ENCODE measurements at places on chromosomes 13 and 19.

- no peak for DNase-seq
These were observed 670.8 kb downstream of the PCDH17 start for GRCh38 chr13:58302349-58302748.

DNA sequence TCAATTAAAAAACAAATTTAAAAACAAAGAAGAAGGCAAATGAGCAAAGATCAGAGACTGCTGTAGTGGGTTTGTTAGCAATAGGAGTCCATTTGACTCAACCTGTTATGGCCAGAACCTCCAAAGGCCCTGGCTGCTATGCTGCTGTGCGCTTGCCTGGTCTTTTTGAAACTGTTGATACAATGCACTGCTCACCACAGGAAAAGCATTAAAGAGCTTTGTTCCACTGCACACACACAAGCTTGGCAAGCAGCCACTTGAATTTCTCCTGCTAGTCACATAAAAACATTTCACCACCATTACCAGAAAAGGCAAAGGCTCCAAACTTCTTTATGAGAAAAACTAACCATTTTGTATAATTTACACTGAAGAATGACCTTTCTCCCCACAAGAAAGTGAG is 132.2 kb downstream of the FREM2 start:
- DNase-seq, result no peak

DNA sequence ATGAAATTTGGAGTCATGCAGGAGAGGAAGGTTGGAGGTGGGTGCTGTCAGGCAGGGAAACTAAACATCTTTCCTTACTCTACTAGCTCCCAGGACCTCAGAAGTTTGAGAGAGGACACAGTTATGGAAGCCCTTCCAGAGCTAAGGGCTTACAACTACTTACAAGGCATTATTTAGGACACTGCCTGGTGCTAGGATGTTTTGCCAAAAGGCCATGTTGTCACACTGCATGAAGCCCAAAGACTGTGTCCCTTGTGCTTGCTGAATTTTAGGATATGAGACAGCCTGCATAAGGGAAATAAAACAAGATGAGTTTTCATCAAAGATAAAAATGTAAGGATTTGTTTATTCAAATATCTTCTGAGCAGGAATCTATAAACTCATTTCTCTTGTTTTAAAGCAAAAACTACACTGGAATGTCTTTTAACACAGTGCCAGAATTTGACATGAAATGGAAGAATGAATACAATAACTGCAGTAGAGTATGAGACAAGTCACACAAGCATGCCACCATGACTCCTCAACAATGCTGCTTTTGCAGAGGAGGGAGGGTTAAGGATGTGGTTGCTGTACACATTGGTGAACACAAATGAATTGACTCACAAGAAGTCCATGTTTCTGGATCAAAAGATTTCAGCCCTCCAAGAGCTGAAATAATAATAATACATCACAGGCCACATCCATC is 258.4 kb downstream of the SPRY2 start:
- no peak for DNase-seq

GRCh38 chr13:27406178-27406939 is 18.1 kb upstream of the GTF3A start:
- no peak for DNase-seq

DNA sequence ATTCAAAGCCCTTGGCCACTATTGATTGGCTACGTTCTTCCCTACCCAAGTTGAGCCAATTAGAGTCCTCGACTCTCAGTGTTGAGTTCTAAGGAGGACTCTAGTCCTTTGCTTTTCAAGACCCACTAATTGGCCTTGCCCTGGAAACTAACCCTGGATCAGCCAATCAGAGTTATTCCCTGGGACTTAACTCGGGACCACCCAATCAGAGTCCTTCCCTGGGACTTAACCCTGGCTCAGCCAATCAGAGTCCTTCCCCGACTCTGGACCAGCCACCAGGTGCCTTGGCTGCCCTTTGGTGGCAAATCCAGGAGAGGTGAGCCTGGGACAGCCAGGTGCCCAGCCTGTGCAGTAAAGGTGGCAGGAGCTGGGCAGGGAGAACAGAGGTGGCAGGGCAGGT is 28.7 kb downstream of the ATP8B3 start:
- no peak for DNase-seq

- DNase-seq, result no peak
These were observed 506 bp downstream of the OR7E24 start for GRCh38 chr19:9251236-9251635.

DNA sequence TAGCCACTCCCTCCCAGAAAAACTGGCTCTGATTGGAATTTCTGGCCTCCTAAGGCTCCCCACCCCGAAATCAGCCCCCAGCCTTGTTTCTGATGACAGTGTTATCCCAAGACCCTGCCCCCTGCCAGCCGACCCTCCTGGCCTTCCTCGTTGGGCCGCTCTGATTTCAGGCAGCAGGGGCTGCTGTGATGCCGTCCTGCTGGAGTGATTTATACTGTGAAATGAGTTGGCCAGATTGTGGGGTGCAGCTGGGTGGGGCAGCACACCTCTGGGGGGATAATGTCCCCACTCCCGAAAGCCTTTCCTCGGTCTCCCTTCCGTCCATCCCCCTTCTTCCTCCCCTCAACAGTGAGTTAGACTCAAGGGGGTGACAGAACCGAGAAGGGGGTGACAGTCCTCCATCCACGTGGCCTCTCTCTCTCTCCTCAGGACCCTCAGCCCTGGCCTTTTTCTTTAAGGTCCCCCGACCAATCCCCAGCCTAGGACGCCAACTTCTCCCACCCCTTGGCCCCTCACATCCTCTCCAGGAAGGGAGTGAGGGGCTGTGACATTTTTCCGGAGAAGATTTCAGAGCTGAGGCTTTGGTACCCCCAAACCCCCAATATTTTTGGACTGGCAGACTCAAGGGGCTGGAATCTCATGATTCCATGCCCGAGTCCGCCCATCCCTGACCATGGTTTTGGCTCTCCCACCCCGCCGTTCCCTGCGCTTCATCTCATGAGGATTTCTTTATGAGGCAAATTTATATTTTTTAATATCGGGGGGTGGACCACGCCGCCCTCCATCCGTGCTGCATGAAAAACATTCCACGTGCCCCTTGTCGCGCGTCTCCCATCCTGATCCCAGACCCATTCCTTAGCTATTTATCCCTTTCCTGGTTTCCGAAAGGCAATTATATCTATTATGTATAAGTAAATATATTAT is 6.1 kb downstream of the FOSB start:
- DNase-seq, result no peak

- no peak for DNase-seq
These were observed 16.0 kb downstream of the NAPSA start for GRCh38 chr19:50349277-50350057.

GRCh38 chr13:105798541-105798940 is 736.9 kb downstream of the EFNB2 start:
- no peak for DNase-seq

DNA sequence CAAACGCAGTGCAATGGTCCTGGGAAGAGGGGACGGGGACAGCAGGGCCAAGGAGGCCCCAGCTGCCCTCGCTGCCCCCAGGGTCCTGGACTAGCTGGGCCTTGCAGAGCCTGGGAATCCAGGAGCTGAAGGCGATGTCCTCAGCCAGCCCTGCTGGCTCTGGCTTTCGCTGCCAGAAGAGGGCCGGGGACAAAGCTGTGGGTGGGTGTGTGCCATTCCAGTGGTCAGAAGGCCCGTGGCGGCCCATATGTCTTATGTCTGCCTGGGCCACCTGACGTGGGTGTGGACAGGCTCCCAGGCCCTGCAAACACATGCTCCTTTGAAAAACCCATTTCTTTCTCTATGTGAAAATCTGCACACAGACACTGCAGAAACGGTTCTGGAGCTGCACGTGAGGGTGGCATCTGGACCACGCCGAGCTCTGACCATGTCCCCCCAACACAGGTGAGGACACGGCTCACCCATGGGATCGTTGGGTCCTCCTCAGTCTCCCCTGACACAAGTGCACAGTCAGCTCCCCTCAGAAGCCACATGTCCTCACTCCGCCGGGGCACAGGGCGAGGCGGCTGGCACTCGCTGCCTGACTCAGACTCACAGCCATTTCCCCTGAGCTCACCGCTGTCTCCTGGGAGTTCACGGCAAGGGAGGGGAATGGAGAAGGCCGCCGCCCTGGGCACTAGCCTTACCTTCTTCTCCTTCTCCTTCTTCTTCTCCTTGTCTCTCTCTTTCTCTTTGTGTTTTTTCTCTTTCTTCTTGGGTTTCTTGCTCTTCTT is 16.9 kb downstream of the IZUMO4 start:
- DNase-seq, result no peak

DNA sequence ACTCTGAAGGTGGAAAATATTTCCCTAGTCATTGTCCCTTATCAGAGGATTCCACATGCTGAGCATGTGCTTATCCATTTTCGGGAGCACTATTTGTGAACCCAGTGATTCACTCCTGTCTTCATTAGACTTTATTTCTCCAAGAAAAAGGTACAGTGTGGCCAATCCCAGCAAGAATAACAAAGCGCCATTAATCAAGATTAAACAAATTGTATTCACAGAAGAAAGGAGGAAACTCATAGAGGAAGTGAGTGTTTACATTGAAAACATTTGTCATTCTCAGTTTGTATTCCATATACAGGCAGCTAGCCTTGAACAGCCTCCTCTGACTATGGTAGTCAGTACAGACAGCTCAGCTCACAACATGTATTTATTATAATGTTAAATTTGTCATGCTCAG is 1669.9 kb upstream of the SPRY2 start:
- no peak for DNase-seq

GRCh38 chr19:53878776-53879139 is 3.2 kb upstream of the PRKCG start:
- no peak for DNase-seq

DNA sequence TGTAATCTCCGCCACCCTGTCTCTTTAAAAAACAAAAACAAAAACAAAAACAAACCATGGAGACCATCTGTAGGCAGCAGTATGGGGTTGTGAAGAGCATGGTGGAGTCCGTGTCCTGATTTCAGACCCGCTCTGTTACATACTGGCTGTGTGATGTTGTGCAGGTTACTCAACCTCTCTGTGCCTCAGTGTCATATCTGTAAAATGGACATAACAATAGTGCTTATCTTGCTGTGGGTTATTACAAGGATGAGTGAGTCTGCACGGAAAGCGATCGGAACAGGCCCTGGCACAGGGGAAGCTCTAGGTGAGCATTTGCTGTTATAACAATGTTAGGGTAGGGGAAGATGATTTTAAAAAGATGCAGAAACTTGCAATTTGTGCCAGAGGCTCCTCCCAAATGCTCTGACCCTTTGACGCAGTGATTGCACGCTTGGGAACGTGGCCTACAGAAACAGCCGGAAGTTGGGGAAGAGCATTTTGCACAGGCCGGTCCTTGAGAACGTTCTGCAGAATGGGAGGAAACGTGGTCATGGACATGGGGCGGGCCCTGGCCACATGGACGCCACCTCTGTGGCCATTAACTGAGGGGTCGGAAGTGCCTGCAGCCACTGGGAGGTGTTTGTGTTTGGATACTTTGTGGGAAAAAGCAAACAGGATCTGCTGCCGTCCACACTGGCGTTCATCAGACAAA is 15.7 kb upstream of the SELENOW start:
- DNase-seq, result no peak

- no peak for DNase-seq
These were observed 7.2 kb upstream of the PABPC3 start for GRCh38 chr13:25088562-25089221.

DNA sequence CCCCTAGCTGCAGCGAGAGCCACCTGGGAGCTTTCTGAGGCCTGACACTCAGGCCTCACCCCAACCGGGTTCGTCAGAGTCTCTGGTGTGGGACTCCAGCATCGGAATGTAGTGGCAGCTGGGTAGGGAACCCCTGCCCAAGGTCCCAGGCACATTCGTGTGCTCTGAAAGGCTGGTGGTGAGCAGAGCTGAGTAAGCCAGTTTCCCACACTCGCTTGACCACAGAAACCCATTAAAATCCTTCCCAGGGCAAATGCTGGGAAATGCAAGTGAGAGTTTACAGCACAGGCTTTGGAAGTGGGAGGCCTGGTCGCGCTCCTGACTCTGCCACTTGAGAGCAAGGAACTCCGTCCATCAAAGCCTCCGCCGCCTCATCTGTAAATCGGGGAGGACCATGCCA is 4.2 kb downstream of the TRAPPC6A start:
- no peak for DNase-seq

DNA sequence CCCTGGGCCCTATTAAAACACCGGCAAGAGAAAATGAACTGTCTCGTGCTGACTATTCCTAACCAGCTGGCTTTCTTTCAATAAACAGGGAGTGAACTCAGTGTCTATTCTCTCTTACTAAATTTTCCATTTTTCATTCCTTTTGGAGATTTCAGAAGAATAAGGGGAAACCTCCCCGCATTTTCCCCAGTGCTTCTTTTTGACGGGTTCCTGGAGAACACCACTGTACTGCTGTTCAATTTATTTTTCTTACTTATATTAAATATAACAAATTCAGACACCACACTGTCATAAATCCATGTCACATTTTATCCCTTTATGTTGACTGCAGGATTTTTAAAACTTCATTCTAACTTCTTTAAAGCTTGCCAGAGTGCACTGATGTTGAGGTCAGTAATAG is 75.8 kb downstream of the DCLK1 start:
- no peak for DNase-seq

GRCh38 chr13:27954406-27954851 is 14.7 kb downstream of the CDX2 start:
- DNase-seq, result no peak

DNA sequence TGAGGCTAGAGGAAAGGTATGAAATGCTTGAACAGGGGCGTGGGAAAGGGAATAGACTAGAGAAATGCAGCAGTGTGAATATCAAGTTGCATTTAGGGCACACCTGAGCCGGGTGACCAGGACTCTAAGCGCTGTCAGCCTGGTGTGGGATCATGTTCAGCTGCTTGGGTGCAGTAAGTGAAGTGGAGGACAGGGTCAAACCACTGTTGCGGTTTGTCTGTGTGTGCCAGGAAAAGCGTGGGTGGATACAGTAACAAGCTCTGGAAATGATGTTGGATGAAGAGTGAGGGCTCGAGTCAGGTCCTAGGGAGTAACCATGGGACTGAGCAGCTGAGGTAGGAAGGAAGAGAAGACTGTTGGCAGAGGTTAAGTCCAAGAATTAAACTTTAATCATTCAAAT is 15.8 kb downstream of the DGKH start:
- DNase-seq, result no peak

DNA sequence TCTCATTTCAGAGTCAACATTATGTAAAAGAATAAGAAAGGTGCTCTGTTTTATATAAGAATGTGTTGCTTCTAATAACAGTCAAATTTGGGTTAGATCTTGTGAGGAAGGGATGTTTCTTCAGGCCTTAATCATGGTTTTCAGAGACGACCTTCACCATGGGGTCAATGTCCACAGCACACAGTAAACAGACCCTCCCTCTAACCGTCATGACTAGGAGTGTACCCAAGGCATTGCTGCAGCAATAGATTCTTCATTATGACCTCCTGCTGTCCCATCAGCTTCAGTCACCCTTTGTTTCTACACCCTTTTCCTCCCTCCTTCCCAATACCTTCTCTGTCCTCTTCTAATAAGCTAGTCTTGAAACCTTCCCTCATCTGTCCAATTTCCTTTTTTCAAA is 15.7 kb downstream of the SERPINE3 start:
- DNase-seq, result no peak

- no peak for DNase-seq
These were observed 14.7 kb downstream of the MIER2 start for GRCh38 chr19:329876-330275.

- DNase-seq, result no peak
These were observed 757 bp downstream of the FBN3 start for GRCh38 chr19:8148410-8149260.

GRCh38 chr19:5935473-5936291 is 21.6 kb downstream of the CAPS start:
- no peak for DNase-seq

Measured in tibial artery (tissue), 4 donors.